ENCODE measurements at places on chromosomes 7 and 10.

- peak; percentile 18 for DNase-seq
These were observed 811 bp downstream of the RGS10 start for GRCh38 chr10:119541459-119542356.

- no peak for DNase-seq
These were observed 34.6 kb downstream of the ARL3 start for GRCh38 chr10:102679596-102679995.

DNA sequence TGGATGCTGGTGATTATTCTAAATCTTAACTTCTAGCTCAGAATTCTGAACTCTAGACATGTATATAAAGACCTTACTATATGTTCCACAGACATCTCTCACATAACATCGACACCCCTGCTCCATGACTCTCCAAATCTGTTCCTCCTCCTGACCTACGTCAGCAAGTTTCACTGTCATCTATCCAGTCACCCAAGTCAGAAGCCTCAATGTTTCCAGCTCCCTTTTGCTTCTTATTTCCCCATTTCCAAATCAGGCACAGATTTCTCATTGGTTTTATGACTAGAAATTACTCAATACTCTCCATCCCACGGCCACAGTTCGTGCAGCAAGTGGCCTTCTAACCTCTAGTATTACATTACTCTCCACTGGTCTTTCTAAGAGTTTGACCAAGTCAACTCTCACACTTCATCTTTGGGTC lies 28.5 kb downstream of the EPC1 start:
- DNase-seq: no peak

- no peak for DNase-seq
These were observed 4.6 kb downstream of the BHLHA15 start for GRCh38 chr7:98215561-98216495.

GRCh38 chr10:5538446-5538845 lies 13.7 kb downstream of the CALML3 start:
- DNase-seq: no peak

DNA sequence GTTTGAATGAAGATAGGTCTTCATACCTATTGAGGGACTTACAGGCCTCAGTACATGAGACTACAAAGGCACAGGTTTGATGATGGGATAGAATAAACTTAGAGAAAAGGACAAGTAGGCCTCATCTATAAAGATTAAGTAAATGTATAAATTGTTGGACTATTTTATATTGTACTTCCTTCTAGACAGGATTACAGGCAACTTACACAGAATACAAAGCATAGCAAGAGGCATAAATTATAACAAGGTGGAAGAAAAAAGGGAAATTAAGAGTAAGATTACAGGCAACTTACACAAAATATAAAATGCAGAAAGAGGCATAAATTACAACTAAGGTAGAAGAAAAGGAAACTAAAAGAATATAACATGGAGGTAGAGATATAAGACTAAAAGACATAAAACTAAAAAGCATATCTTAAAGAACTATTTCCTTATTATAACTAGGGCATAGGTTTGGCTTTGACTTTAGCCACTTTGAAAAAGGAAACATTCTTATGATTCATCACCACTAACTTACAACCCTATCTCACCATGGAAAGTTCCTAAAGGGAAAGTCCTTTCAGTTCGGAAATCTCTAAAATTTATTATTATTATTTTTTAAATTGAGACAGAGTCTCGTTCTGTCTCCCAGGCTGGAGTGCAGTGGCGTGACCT lies 153.1 kb downstream of the GALNT11 start:
- no peak for DNase-seq

- DNase-seq: no peak
These were observed 80.7 kb upstream of the RPA3 start for GRCh38 chr7:7799138-7799537.

DNA sequence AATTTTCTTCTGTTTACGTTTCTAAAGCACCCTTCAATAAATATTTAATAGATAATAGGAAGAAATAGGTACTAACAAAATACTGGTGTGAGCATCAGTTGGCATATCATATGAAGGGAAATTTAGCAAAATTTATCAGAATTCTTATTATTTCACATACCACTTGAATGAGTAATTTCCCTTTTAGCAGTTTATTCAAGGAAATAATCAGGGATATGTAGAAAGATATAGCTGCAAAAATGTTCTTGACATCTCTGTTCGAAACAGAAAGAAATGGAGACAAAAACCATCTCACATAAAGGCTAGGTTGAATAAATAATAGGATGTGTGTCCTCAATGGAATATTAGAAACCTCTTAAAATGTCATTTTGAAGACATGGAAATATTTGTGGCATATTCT lies 35.8 kb upstream of the PIP4K2A start:
- no peak for DNase-seq

- DNase-seq: no peak
These were observed 13.5 kb upstream of the VDAC2 start for GRCh38 chr10:75197066-75197465.

- no peak for DNase-seq
These were observed 720.2 kb downstream of the AUTS2 start for GRCh38 chr7:70318511-70318910.

GRCh38 chr10:103751667-103752290 lies 103.6 kb downstream of the SH3PXD2A start:
- no peak for DNase-seq

GRCh38 chr7:23020742-23021401 lies 6.9 kb upstream of the HYCC1 start:
- no peak for DNase-seq

GRCh38 chr10:98224509-98224908 lies 43.5 kb downstream of the LOXL4 start:
- no peak for DNase-seq

- no peak for DNase-seq
These were observed 159.2 kb upstream of the ITGB1 start for GRCh38 chr10:33117230-33117629.

GRCh38 chr7:149664666-149665065 lies 108.7 kb downstream of the ZNF467 start:
- no peak for DNase-seq

Measured in CD8-positive, alpha-beta memory T cell (primary cell).